SK-MEL-5 (cell line): ENCODE measurements at places on chromosomes 7 and 10.

DNA sequence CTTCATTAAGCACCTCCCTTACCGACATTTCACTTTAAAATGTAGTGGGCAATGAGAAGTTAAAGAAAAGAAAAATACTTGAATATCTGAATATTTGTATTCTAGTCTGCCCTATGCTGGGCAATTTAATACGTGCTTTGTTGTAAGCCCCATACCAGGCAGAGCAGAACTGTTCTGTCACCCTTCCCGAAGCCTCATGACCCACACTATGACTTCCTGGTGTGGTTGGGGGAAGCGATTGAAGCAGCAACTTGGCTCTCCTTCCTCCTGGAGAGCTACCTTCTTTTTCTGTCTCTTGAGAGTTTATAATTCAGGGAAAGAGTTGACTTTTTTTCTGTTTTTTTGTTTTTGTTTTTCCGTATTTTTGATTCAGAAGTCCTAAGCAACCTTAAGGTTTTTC is 243.7 kb downstream of the INHBA start:
- no peak for DNase-seq

DNA sequence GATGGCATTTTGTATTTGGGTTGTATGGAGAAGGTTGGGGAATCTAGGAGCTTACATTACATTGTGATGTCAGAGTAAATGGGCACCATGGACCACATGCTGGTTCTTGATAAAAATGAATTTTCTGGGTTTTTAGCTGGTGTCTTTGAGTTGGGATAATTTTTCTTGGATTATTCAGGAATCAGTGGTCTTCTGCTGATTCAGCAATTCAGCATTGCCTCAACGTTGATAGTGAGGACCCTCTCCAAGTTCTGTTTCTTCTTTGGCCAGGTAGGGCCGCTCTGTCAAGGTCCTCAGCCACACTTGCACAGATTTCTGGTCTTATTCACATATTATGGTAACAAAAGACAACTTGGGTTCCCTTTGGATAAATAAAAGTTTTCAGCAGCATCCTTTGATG is 312.0 kb upstream of the TPK1 start:
- DNase-seq, result no peak

GRCh38 chr7:28395831-28396230 is 16.5 kb upstream of the CREB5 start:
- DNase-seq, result no peak

GRCh38 chr7:47153058-47153457 is 428.9 kb downstream of the TNS3 start:
- no peak for DNase-seq

DNA sequence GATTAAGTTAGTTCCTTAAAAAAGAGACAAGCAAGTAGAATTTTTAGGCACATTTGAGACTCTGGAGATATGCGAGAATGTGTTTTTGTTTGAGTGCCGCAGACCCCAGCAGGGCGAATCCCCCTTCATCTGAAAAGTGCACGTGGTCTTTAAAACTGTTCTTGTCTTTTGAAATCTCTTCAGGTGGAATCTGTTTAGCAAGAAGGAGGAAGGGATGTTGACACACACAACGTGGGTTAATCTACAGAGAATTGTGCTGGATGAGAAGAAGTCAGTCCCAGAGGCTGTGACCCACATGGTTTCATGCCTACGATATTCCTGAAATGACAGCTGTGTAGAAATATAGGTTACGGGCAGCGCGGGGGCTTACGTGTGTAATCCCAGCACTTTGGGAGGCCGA is 27.1 kb upstream of the ZFAND2A start:
- no peak for DNase-seq

DNA sequence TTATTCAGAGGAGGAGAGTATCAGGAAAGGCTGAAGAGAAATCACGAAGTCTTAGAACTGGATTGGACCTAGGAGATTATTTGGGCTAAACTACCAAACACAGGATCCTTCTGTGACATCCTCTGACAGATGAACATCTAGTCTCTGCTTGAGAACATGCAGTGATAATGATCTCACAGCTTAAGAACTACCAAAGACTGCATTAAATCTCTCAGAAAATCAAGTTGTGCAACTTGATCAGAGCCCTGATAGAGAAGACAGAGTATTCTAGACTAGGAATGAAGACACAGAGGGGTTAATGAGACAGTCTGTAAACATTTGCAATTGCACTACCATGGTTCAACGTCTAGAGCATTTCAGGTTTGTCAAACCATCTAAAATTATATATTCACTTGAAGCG is 37.1 kb upstream of the AGBL3 start:
- no peak for DNase-seq

- DNase-seq, result no peak
Observed at GRCh38 chr7:83394776-83395175, 232.1 kb upstream of the PCLO start.
